ENCODE measurements at places on chromosomes 2 and 18.

- no peak for DNase-seq
These were observed 69.7 kb upstream of the DAPL1 start for GRCh38 chr2:158725441-158725891.

GRCh38 chr2:25036221-25036559 lies 5.7 kb upstream of the EFR3B start:
- DNase-seq, result no peak

DNA sequence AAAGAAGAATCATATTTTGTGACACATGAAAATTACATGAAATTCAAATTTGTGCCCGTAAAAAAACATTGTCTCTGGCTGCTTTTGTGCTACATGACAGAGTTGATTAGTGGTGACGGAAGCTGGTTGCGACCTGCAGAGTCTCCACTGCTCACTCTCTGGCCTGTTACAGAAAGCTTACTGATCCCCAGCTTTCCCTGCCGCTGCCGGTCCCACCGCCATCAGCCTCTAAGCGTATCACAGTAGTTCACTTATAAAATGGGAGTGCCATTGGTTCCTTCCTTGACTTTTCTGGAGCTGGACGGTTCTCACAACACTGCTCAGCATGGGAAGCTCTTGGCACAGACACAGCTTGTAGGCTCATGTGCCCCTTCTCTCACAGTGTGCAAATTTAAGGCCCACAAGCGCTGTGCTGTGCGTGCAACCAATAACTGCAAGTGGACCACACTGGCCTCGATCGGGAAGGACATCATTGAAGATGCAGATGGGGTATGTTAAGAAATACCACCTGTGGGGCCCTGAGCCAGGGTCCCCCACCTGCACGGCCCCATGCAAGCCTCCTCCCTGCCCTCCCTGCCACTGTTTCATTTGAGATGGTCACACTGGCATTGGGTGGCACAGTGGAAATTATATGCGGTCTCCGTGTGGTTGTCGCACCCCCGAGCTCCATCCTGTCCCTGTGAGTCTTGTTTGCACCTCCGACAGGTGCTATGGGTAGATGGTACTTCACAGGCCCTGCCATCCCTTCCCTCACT lies 81.3 kb downstream of the DGKD start:
- DNase-seq, result no peak

DNA sequence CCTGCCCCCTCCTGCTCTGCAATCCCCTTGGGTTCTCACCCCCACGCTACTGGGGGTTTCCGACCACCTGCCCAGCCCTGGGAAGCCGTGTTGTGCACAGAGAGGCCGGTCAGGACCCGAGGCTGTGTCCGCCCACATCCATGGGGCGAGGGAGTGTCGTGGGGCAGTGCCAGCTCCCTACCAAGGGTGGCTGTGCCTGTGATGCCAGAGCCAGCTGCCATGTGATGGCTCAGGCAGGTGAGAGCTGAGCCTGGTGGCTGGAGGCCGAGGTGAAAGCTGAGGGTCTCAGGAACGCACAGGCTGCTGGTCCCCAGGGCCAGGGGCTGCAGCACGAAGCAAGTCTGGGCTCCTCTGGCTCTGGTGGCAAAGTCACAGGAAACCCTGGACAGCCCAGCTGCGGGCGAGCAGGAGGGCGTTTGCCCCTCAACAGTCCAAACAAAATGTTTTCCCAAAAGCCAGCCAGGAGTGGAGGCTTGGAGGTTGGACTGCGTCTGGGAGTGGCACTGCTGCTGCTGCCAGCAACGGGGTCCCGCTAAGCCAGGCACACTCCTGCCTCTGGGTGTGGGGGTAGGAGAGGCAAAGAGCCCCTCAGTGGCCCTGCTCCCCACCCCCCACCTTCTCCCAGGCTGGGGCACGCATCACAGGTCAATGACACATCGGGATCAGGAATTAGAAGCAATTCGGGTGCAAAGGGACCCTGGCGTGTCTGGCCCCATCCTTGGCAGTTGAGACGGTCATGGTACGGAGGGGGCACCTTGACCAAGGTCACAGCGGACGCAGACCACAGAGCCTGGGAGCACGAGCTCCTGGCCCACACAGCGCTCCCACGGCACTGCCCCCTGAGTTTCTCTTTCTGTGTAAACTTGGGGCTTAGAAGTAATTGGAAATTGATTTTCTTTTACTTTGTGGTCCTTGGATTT lies 72.4 kb upstream of the GPC1 start:
- no peak for DNase-seq

DNA sequence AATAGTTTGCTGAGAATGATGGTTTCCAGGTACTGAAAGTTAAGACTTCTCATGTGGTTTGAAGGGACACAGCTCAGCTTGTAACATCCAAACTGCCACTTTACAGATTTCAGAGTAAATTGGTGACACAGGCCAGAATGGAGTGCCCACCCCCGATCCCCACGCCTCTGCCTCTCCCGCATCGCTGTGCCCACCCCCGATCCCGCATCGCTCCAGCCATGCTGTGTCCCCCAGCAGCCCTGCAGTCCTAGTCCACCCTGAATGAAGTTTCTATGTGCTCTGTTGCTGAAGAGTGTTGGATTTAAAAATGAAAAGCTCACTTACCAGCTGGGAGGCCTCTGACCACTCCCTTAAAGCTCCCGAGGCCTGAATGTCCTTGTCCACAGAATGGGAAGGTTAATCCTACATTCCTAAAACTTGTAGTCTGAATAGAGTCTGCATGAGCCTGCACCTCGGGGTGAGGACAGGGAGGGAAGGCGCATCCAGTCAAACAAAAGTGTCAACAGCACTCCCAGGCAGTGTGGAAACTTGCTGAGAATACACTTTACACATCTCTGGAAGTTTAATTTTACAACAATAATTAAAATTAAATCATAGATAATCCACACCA lies 176.4 kb upstream of the ID2 start:
- DNase-seq, result no peak

GRCh38 chr2:153195342-153195741 lies 283.2 kb downstream of the RPRM start:
- DNase-seq, result no peak
